ENCODE measurements at places on chromosomes 6 and 20.

DNA sequence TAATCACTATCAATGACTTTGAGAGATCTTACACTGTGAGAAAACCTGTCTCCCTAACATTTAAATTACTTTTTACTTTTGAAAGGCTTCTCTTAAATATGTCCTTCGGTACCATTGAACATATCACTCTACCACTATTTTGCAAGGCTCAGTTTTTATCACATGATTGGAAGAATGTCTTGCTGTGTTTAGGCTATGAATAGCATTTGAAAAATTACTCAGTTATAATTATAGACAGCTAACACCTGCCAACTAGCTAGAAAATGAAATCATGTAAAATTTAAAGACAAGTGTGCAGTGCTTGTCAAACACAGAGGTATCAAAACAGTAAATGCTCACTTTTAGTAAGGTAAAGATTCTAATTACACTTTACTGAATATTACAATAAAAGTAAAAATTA is 11.0 kb downstream of the SESN1 start:
- DNase-seq, result no peak

GRCh38 chr6:107820338-107821261 is 3.5 kb downstream of the SCML4 start:
- no peak for DNase-seq

DNA sequence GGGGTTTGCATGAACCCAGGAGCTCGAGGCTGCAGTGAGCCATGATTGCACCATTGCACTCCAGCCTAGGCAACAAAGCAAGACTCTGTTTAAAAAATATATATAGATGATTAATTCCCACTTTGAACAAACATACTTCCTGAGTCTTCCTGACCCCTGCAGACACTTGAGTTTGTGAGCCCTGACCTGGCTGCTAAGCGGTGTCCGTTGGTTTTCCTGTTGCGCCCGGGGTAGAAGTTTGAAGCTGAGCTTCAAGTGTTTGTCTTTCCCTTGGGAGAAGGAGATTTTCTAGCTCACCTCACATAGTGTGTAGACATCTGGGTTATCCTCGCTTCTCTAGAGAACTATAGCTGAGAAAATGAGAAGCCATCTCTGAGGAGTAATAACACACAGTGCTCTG is 11.7 kb upstream of the BCAS1 start:
- no peak for DNase-seq

- DNase-seq, result no peak
These were observed 828 bp downstream of the HCK start for GRCh38 chr20:32052778-32053362.

GRCh38 chr20:31602779-31603441 is 2.2 kb upstream of the ID1 start:
- DNase-seq, result peak; percentile 40

- no peak for DNase-seq
These were observed 26.1 kb downstream of the C20orf203 start for GRCh38 chr20:32647606-32648005.

DNA sequence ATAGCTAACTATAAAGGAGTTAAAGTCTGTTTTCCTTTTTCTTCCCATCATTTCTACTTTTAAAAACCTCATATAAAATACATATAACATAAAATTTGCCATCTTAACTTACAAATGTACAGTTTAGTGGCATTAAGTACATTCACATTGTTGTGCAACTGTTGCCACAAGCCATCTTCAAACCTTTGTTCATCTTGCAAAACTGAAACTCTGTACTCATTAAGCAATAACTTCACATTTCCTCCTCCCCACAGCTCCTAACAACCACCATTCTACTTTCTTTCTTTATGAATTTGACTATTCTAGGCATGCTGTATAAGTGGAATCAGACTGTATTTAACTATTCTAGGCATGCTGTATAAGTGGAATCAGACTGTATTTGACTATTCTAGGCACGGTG is 4.5 kb downstream of the CCDC170 start:
- DNase-seq, result no peak

DNA sequence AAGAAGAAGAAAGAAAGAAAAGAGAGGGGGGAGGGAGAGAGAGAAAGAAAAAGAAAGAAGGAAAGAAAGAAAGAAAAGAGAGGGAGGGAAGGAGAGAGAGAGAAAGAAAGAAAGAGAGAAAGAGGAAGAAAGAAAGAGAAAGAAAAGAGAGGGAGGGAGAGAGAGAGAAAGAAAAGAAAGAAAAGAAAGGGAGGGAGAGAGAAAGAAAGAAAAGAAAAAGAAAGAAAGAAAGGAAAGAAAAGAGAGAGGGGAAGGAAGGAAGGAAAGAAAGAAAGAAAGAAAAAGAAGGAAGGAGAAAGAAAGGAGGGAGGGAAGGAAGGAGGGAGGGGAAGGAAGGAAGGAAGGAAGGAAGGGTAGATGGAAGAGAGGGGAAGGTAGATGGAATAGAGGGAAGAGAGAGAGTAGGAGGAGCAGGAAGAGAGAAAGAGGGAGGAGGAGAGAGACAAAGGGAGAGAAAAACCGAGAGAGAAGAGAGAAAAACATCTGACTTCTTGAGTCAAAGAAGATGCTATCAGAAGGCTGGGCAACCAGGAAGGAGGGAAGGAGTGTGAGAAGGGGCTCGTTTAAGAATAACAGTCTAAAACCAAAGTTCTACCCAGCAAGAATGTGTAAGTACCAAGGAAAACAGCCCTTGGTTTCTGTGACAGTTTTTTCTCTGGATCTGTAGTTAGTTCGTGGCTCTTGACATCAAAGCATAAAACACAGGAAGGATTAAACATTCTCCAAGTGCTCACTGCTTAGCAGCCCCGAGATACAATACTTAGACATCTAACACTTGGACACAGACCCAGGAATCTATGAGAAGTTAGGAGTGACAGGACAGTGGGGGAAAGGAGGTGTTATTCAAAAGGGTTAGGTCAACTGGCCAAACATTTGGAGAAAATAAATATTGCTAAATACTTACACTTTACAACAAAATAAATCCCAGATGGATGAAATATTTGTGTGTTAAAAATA is 131.9 kb upstream of the STMND1 start:
- DNase-seq, result peak; percentile 49

DNA sequence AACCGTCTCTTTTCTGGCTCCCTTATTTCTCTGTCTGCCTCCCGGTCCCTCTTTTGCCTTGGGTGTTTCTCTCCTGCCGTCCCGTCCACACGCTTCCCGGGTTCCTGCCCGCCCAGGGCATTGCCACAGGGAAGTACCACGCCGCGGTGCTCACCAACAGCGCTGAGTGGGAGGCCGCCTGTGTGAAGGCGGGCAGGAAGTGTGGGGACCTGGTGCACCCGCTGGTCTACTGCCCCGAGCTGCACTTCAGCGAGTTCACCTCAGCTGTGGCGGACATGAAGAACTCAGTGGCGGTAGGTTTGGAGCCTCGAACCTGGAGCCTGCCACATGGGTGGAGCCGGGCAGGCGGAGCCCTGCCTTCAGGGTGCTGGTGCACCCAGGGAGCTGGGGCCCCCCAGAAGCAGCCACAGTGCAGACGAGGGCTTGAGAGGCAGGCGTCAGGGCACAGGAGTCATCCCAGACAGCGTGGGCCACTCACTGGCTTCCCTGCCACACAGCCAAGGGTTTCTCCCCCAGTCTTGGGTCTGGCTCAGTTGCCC is 21.3 kb downstream of the NPEPL1 start:
- no peak for DNase-seq

- DNase-seq, result no peak
These were observed 220.0 kb downstream of the QKI start for GRCh38 chr6:163634211-163635171.

DNA sequence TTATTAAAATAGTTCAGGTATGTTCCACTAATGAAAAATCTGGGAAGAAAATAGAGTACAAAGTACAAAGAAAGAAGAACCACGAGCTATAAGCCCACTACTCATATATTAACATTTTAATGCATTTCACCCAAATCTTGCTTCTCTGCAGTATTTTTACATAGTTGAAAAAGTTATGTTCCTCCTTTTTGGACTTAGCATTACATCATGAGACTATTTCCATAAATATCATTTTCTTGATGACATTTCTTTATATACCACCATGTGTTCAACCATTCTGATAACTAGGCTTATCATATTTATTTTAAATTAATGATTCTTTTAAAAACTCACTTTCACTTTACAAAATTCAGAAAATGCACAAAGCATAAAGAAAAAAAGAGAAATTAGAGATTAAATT is 3.0 kb downstream of the IPCEF1 start:
- no peak for DNase-seq

DNA sequence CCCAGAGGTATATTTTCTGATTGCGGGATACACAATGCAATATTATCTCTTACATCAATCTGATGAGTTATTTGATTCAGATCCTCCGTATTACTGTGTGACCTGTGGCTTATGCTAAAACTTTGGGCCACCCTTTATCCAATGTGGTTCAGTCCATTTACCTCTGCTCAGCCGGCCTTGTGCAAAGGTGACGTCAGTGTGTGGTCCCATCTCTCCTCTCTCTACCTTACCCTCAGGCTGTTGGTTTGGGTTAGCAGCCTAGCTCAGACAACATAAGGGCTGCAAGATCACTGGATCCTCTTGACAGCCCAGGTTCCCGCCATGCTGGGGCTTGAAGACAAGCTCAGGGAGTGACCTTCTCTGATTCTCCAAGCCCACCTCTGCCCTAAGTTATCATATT is 33.0 kb downstream of the SNHG17 start:
- DNase-seq, result no peak

DNA sequence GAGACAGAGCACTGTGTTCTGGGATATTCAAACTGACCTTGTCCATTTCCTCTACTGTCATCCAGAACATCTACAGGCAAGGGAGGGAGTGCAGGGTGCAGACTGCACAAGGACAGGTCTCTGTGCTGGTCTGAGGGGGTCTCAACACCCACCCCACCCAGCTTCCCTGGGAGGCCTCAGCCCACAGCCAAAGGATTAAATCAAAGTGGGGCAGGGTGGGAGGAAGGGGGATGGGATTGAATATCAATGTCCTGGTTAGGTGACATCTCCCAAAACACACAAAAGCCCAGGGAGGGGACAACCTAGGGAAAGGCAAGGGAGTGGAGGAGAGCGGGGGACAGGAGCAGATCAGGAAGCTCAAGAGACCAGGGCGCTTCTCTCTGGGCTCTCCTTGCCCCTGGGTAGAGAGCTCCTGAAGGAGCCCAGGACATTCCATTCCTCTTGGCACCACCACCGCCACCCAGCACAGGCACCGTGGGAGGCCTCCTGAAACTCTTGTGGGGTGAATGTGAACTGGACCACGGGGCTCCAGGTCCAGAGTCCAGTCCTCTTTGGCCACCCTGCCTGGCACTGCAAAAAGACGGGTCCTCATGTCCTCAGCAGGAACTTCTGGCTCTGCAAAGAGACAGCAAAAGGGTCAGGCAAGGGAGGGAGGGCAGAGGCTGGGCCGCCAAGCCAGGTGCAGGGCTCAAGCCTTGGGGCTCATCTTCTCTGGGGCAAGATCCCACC is 73.9 kb downstream of the JPH2 start:
- DNase-seq, result no peak

DNA sequence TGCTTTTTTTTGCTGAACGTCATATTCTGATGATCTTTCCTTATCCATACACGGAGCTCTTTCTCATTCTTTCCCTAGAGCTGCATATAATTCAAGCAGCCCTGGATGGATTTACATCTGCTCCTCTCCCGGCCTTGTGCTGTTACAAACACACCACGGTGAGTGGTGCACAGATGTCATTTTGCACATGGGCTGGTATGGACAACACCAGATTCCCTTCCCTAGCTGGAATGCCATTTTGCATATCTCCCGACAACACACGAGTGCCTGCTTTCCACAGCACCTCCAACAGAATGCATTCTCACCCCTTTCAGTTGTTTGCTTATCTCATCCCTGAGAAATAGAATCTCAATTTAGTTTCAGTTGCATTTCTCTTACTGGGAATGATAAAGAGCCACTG is 69.5 kb upstream of the AFDN start:
- DNase-seq, result no peak

- DNase-seq, result no peak
These were observed 4.6 kb downstream of the KCNK15 start for GRCh38 chr20:44750081-44750805.

- DNase-seq, result no peak
These were observed 46.6 kb downstream of the HCRTR2 start for GRCh38 chr6:55220961-55221360.

DNA sequence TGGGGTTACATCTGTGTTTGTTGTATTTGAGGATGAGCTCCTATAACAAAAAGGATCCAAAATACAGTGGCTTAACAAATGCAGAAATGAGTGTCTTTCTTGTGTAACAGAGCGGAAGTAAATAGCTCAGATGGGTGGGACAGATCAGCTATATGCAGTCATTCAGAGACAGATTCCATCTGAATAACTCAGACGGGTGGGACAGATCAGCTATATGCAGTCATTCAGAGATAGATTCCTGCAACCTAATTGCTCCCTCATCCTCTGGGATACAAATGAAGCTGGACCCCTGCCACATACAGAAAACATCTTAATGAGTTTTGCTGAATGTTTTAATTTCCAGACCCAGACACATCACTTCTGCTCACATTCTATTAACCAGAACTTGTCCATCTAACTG is 332.3 kb downstream of the BCKDHB start:
- peak; percentile 84 for DNase-seq

- DNase-seq, result no peak
These were observed 466.2 kb downstream of the CDH26 start for GRCh38 chr20:60424267-60424902.

- DNase-seq, result no peak
These were observed 18.5 kb downstream of the NSFL1C start for GRCh38 chr20:1448081-1448620.

DNA sequence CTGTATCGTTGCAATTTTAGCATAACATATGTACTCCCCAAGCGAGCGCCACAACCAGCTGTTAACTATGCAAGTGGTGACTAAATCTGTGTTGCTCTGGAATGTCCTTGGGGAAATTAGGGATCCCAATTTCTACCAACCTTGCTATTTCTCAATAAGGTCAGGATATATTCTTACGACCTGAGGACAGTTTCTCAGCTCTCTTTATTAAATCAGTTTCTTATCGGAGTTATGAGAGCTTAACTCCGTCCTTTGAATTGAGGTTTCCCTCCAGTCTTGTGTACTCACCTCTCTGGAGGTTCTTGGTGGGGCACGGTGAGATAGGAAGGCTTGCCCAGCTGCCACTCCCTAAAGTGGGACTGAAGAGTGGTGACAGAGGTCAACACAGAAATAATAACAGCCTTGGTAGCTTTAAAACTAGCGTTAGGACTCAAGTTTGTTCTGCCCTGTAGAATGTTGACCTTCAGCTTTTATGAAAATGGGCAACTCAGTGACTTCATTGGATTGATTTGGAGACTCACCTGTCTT is 694 bp downstream of the MRPS18B start:
- no peak for DNase-seq

GRCh38 chr6:46044881-46045617 is 29.4 kb upstream of the CLIC5 start:
- peak; percentile 84 for DNase-seq

DNA sequence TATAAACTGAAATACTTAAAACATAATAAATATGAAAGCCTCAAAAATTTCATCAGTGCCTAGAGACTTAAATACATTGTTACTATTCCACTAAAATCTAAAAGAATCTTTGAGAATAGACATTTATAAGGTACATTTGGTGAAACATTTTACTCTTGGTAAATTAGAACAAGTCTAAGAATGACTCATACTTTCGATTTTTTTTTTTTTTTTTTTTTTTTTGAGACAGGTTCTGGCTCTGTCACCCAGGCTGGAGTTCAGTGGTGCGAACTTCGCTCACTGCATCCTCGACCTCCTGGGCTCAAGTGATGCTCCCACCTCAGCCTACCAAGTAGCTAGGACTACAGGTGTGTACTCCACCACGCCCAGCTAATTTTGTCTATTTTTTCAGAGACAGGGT is 6.4 kb downstream of the FUCA2 start:
- no peak for DNase-seq

- no peak for DNase-seq
These were observed 380.3 kb downstream of the CDH26 start for GRCh38 chr20:60338556-60338955.

Data from AG08395 (cell line).